HuH-7 (cell line): ENCODE measurements at places on chromosomes 2 and 18.

DNA sequence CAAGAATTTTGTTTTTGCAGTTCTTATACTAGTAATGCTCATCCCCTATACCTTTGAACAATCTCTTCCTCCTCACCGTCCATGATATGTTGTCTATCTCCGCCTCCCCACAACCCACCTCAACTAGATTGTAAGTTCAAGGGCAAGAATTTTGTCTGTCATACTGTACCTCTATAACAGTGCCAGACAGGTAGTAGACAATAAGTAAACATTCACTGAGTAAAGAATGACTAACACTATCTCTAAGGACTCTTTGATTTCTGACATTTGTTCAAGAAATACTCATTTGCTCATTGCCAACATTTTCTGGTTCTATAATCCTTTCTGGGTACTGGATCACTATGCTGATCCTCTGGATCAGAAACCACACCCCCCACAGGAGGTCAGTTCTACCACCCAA lies 82.4 kb downstream of the EXOC6B start:
- DNase-seq, result no peak

GRCh38 chr18:10398571-10398970 lies 55.9 kb upstream of the APCDD1 start:
- DNase-seq, result no peak

GRCh38 chr2:168583064-168583709 lies 127.1 kb downstream of the CERS6 start:
- DNase-seq, result no peak

GRCh38 chr2:99615247-99615771 lies 125.5 kb upstream of the REV1 start:
- DNase-seq, result peak; percentile 59

DNA sequence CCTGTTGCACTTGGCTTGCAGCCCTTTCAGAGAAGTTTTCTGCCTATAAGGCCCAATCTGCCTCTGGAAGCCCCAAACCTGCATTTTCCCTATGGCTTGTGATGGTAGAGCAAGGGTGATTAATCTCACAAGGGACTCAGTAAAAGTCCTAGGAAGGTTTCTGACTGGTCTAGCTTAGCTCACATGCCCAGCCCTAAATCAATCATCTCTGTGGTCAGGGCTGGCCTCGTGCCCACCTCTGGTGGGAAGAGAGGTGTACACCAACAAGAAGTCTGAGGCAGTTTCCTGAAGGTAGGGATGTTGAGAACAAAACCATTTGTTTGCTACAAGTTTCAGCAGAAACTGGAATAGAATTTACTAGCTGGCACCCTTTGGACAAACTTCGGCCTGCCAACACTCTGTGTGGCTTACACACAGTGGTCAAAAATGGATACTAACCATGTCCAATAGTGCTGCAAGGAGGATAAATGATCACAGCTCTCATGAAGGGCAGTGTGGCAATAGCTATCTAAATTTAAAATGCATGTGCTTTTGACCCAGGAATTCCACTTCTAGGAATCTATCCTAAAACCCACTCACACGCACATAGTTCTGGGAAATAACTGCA lies 96.4 kb downstream of the EN1 start:
- no peak for DNase-seq

GRCh38 chr2:28228434-28228995 lies 164.1 kb upstream of the FOSL2 start:
- no peak for DNase-seq

DNA sequence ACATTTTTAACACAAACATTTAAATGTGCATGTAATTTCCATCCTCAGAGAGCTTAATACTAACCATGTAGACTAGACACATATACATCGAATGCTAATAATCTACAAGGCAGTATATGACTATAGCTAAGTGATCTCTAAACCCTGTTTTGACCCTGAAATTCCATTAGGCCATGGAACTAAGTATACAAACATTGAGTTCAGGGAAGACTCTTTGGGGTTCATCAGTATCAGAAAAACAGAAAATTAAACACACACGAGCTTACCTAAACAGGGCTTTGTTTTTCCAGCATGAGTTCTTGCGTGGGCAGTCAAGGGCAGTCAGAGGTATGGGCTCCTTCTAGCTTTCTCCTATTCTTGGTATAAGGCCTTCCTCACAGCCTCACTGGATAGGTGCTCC lies 106.0 kb upstream of the COPS8 start:
- DNase-seq, result no peak

- no peak for DNase-seq
These were observed 21.2 kb upstream of the AFF3 start for GRCh38 chr2:100163605-100164004.

DNA sequence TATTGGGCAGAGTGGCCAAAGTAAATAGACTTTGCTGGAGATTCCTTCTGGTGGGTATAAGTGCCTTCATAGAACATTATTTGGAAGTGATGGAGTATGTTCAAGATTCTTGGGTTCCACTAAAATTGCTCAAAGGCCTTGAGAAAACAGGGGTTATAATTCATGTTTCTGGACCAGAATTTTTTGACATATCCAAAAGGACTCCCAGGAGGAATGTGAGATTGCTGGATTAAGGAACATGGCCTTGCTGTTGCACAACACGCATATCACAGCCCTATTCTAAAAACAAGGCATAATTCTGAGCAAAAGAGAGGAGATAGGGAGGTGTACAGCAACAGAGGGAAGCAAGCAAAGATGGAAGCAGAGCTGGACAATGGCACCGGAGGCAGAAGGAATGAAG lies 111.7 kb upstream of the TNP1 start:
- DNase-seq, result no peak

- no peak for DNase-seq
These were observed 149.3 kb downstream of the COL6A3 start for GRCh38 chr2:237264480-237265219.

GRCh38 chr2:70069049-70069448 lies 18.2 kb upstream of the PCBP1 start:
- DNase-seq, result peak; percentile 53

GRCh38 chr2:208618220-208618619 lies 211.6 kb downstream of the PTH2R start:
- DNase-seq, result no peak

DNA sequence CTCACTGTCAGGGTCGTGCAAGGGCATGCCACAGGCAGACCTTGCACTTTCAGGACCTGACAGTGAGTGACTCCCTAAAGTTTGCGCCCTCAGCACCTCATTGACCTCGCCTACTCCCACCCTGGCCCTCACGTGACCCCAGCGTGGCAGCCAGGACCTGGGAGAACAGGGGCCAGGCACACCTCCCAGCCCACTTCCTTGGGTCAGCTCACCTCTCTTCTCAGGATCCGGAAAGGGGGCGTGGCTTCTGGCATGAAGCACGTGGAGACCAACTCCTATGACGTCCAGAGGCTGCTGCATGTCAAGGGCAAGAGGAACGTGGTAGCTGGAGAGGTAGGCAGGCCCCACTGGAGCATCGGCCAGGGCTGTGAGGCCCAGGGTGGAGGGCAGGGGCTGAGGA lies 8.8 kb downstream of the VIL1 start:
- no peak for DNase-seq

- DNase-seq, result no peak
These were observed 3.6 kb upstream of the PROM2 start for GRCh38 chr2:95270541-95271081.

DNA sequence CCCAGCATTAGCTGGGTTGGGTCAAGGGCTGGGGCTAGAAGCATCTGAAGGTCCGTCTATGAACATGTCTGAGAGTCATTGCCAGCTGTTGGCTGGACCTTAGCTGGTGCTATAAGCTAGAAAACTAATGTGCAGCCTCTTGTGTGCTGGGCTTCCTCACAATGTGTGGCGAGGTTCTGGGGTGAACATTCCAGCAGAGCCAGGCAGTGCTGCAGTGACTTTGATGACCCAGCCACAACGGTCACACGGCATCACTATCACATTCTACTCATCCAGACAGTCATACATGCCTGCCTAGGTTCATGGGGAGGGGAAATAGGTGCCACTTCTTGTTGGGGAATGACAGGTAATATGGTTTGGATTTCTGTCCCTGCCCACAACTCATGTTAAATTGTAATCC lies 260.5 kb downstream of the CYP26B1 start:
- no peak for DNase-seq
